Stimulated activated CD4-positive, alpha-beta T cell treated with anti-CD3 and anti-CD28 coated beads, Interleukin-12 subunit alpha, Interleukin-12 subunit beta, amount 100 ng/mL, for 24 hours (primary cell): ENCODE measurements at places on chromosomes 7 and 10.

DNA sequence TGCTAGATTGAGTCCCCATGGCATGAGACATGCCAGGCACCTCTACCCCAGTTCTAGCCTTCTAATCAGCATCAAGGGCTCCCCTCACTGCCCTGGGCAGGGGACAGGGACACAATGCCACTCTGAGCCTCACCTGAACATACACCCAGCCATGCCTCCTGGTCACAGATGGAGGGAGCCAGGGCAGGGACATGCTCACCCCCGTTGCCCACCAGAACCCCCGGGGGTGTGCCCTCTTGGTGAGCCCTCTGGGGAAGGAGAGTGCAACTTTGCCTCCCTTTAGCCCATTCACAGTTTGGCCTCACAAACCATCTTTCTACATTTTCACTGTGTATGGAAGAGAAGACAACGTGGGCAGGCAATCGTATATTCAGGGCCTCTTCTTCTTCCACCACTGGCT is 167.2 kb downstream of the LCOR start:
- DNase-seq, result no peak

GRCh38 chr7:64873155-64873500 is 29.9 kb upstream of the ZNF273 start:
- DNase-seq, result no peak

DNA sequence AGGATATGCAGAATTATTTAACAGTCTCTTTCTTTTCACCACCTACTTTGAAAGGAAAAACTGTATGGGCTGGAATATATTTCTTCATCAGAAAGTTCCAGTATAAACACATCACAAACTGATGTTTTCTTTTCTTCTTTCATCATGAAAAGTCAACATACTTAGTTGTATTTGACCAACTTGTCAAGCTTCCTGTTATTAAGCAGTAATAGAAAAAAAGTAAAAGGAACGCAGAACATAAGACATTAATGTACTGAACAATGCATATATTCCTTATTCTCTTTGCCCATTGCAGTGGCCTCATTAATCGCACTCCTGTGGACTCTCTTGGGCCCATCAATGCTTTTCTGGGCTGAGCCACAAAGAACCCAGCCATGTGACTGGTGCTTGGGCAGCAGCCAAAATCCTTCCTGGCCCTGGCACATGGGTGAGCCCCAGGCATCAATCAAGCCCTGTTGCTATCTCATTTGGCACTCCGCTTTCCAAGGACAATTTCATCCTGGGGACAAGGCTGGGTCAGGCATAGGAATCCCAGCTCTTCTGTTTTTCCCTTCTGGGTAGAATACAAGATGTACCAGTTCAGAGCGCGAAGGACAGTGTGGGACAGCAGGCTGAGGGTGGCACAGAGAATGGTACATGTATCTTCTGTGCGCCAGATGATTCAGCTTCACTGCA is 42.3 kb downstream of the RHOBTB1 start:
- no peak for DNase-seq

DNA sequence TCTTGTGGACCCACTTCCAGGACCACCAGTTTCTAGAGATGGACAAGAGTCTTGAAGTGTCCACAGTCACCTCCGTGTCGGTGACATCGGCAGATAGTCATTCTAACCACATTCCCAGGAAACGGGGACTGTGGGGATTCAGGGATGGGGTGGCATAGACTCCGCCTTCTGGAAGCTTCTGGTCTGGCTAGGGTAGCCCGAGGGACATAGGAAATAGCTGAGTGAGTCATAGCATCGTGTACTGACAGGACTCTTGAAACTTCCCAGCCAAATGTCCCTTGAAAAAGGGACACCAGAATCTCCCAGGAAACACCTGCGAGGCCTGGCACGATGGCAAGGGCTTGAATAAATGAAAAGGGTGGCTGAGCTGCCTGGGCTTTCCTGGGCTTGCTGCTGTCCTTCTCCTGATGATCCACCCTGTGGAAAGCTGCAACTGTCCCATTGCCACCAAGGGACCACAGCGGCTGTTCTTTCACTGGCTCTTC is 84.1 kb upstream of the LRRC4 start:
- no peak for DNase-seq

- DNase-seq, result peak; percentile 2
Measured at GRCh38 chr10:43078986-43079273, 2.1 kb downstream of the RET start.

- DNase-seq, result no peak
Measured at GRCh38 chr7:80641548-80641947, 3.1 kb downstream of the CD36 start.

DNA sequence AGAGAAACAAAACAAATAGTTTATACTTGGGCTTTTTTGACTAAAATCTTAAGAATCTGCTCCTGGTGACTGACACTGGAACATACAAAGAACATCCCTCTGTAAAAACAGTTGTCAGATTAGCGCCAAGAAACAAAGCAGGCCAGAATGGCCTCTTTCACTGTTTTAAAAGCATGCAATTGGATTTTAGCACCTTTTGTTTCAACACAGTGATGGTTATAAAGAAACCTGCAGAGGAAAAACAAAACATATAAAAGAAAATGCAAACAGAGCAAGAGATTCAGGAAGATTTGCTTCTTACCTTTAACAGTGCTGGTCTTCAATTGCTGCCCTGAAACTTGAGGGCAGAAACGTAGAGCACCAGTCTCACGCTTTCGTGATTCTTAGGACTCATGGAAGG is 652.2 kb upstream of the KCND2 start:
- no peak for DNase-seq

- DNase-seq, result no peak
Measured at GRCh38 chr7:132140341-132140740, 435.9 kb downstream of the PLXNA4 start.

GRCh38 chr10:86936661-86937501 is 20.5 kb downstream of the MMRN2 start:
- DNase-seq, result no peak

GRCh38 chr7:33590916-33591315 is 314.4 kb upstream of the BMPER start:
- DNase-seq, result no peak

GRCh38 chr7:124071843-124072242 is 39.0 kb upstream of the TMEM229A start:
- DNase-seq, result no peak

GRCh38 chr7:33091641-33092191 is 17.5 kb downstream of the RP9 start:
- no peak for DNase-seq

DNA sequence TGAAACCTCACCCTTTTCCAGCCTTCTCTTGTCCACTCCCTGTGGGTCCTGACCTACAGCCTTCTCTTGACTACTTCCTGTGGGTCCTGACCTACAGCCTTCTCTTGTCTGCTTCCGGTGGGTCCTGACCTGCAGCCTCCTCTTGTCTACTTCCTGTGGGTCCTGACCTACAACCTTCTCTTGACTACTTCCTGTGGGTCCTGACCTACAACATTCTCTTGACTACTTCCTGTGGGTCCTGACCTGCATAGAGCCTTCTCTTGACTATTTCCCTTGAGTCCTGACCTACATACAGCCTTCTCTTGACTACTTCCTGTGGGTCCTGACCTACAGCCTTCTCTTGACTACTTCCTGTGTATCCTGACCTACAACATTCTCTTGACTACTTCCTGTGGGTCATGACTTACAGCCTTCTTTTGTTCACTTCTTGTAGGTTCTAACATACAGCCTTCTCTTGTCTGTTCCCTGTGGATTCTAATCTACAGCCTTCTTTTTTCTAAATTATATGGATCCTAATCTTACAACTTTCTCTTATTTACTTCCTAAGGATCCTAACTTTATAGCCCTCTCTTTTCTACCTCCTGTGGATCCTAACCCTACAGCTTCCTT is 36.5 kb downstream of the C10orf71 start:
- DNase-seq, result no peak

- DNase-seq, result no peak
Measured at GRCh38 chr7:28408105-28408959, 4.0 kb upstream of the CREB5 start.

GRCh38 chr7:19754521-19755116 is 18.8 kb downstream of the TMEM196 start:
- DNase-seq, result no peak

DNA sequence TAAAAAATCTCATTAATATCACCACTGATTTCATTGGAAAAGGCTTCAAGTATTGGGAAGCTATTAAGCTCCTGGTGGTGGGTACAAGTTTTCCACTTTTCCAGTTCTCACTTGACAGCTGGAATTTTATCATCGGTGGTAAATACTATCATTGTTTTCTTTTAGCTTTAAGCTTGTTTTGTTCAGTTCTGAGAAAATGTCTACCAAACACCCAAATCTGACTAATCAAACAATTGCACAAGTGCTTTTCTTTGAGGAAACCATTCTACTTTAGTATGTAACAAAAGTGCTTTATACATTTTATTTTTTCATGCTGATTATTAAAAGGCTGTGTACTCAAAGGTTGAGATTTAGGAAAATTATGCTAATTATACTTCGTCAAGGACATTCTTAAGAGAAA is 7.9 kb downstream of the PRPF18 start:
- no peak for DNase-seq

DNA sequence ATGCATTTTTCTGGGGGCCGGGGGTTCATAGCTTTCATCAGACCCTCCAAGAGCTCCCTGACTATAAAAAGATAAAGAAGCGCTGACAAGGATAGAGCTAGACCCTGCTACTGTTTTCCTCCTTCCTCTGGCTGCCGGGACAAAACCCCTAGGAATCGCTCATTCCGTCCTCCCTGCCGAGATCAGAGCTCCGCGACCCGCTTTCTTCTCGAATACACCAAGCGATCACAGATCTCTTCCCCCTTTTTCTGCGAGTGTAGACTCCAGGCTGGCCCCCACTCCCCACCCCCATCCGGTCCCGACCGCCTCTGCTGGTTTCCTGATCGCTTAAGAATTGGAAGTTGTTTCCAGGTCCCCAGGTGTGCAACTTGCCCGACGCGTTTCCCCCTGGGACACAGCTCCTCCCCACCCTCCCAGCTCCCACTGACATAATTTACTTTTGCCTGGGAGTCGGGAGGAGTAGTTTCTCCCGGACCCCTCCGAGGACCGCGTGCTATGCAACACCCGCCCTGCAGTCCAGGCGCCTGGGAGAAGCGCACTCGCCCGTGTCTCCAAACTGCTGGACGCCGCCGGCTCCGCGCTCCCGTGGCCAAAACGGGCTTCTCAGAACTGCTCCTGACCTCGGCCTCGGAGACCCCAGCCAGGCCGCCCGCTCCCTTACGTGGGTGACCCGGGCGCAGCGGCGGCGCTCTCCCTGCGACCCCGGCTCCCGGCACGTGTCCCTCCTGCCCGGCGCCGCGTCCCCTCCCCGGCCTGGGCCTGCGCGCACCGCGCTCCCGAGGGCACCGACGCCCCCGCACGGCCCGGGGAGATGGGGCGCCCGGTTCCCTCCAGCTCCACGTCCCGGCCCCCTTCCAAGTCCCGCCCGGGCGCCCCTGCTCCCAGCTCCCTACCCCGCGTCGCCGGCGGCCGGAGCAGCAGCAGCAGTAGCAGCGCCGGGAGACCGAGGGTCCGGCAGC is 552 bp downstream of the IL15RA start:
- DNase-seq, result peak; percentile 17

DNA sequence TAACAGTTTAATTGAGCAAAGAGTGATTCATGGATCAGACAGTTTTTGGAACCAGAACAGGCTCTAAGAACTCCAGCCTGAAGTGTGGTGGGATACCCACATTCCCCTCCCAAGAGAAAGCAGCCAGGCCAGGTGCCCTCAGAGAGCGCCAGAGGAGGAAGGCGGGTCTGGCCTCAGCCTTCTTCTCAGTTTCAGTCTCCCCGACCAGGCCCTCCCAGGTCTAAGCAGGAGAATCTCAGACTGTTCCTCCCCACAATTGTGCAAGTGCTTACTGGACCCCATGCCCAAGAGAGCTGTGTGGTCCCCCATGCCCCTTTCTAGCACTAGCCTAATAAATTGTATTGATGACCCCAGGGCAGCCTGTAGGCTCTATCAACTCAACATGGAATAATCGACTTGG is 25.6 kb downstream of the PPIF start:
- no peak for DNase-seq

GRCh38 chr10:78389419-78389818 is 355.8 kb downstream of the RPS24 start:
- DNase-seq, result no peak

- DNase-seq, result no peak
Measured at GRCh38 chr10:43054593-43054992, 22.3 kb upstream of the RET start.

DNA sequence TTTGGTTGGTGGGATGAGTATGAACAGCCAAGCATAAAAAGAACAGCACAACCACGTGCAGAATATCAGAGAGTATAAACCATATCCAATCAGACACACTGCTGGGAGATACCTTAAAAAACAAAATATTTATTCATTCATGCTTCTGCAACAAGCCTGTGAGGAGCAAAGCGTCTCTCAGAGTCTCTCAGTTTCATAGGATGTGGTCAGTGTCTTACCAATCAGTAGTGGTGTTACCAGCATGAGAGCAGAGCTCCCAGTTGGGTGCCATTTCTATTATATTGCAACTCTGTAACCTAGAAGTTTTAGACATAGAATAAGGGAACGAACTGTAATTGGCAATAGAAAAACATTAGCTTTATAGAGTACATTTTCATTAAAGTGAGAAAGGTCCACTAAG is 445.9 kb upstream of the LRRN3 start:
- DNase-seq, result no peak

GRCh38 chr10:133131734-133132472 is 28.1 kb upstream of the KNDC1 start:
- no peak for DNase-seq

DNA sequence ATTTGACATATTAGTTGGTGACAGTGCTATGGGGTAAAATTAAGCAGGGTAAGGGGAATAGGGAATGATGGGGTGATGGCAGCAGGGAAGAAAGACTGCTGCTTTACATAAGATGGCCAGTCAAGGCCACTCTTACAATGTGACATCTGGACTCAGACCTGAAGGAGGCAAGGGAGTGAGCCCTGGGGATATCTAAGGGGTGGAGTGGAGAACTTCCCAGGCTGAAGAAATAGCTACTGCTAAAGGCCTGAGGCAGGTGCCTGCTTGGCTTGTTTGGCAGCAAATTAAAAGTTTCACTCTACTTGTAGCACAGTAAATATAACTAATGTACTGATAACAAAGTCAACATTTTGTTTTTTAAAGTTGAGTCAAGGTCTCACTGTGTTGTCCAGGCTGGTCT is 93.5 kb downstream of the IDE start:
- DNase-seq, result no peak

DNA sequence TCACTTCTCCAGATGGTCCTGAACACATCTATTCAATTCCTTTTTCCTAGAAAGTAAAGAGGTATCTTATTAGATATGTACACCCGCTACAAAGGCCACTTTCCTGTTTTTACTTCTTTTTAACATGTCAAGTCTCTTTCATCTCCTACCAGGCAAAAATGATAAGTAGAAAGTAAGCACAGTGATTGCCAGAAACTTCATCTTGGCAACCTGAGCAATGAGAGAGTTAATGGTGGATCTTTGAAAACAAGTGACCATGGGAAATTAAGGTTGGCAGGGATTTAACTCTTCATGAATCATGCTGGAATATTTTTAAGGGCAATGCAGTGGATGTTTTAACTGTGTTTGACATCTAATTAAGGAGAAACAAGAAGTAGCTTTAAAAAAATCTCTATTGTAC is 2.7 kb downstream of the SEMA3A start:
- DNase-seq, result no peak

GRCh38 chr7:121343302-121343701 is 14.5 kb downstream of the WNT16 start:
- no peak for DNase-seq

GRCh38 chr7:126760914-126761577 is 491.7 kb downstream of the GRM8 start:
- no peak for DNase-seq
